A549 treated with CpdA at 1 μM for 4 hours (cell line): ENCODE measurements at places on chromosomes 12 and 14. TPM values are rescaled to one million over a fixed set of nuclear protein-coding genes. Genes with fewer than 3 reads are reported as not detected.

Gene TMEM30B
- 0.05 to 0.17 TPM (median 0.13 TPM) in 5 replicates for total RNA-seq

Gene LTB4R2
- 2.9 to 7.2 TPM (median 3.7 TPM) in 5 replicates for total RNA-seq

Gene OR11H6
- not detected in 5 replicates for total RNA-seq

Gene TMPRSS12
- not detected in 5 replicates for total RNA-seq

Gene TMEM119
- total RNA-seq, result 0.07 to 0.18 TPM (median 0.10 TPM) in 3 of 5 replicates, not detected in the others

Gene IL22
- total RNA-seq, result not detected in 5 replicates

Gene TAS2R20
- 0.08 to 0.35 TPM (median 0.15 TPM) in 3 of 5 replicates, not detected in the others for total RNA-seq

Gene ADAMTS20
- total RNA-seq, result not detected in 5 replicates

Gene EPYC
- total RNA-seq, result not detected in 5 replicates

Gene KRT77
- not detected in 5 replicates for total RNA-seq

Gene C12orf54
- total RNA-seq, result not detected in 5 replicates

Gene NANOG
- total RNA-seq, result not detected in 5 replicates

Gene NTN4
- total RNA-seq, result 49.4 to 56.4 TPM (median 53.9 TPM) in 5 replicates

Gene FLRT2
- 3.3 to 5.0 TPM (median 3.8 TPM) in 5 replicates for total RNA-seq

Gene LBHD2
- total RNA-seq, result 0.17 TPM in 1 of 5 replicates, not detected in the others

Gene AKAP3
- 0.08 to 0.14 TPM (median 0.12 TPM) in 4 of 5 replicates, not detected in the other for total RNA-seq

Gene HPD
- total RNA-seq, result 1.3 to 1.6 TPM (median 1.5 TPM) in 5 replicates

Gene ACSM4
- not detected in 5 replicates for total RNA-seq

Gene TAS2R8
- total RNA-seq, result not detected in 5 replicates

Gene SNX6
- 69.1 to 113 TPM (median 76.7 TPM) in 5 replicates for total RNA-seq

Gene HOXC6
- total RNA-seq, result 3.8 to 4.9 TPM (median 4.6 TPM) in 5 replicates

Gene OASL
- total RNA-seq, result 3.9 to 5.0 TPM (median 4.6 TPM) in 5 replicates

Gene SP7
- total RNA-seq, result 0.02 to 0.06 TPM in 2 of 5 replicates, not detected in the others

Gene SPIC
- not detected in 5 replicates for total RNA-seq

Gene ZNF641
- 5.9 to 8.7 TPM (median 6.9 TPM) in 5 replicates for total RNA-seq

Gene FICD
- total RNA-seq, result 3.6 to 4.2 TPM (median 4.0 TPM) in 5 replicates

Gene TM9SF1
- 63.8 to 71.3 TPM (median 70.1 TPM) in 5 replicates for total RNA-seq

Gene SERPINA9
- 0.03 TPM in 1 of 5 replicates, not detected in the others for total RNA-seq

Gene TUNAR
- total RNA-seq, result not detected in 5 replicates
